Naive thymus-derived CD8-positive, alpha-beta T cell (primary cell): ENCODE measurements at places on chromosomes 1 and 21. TPM values are rescaled to one million over a fixed set of nuclear protein-coding genes. Genes with fewer than 3 reads are reported as not detected.

DNA sequence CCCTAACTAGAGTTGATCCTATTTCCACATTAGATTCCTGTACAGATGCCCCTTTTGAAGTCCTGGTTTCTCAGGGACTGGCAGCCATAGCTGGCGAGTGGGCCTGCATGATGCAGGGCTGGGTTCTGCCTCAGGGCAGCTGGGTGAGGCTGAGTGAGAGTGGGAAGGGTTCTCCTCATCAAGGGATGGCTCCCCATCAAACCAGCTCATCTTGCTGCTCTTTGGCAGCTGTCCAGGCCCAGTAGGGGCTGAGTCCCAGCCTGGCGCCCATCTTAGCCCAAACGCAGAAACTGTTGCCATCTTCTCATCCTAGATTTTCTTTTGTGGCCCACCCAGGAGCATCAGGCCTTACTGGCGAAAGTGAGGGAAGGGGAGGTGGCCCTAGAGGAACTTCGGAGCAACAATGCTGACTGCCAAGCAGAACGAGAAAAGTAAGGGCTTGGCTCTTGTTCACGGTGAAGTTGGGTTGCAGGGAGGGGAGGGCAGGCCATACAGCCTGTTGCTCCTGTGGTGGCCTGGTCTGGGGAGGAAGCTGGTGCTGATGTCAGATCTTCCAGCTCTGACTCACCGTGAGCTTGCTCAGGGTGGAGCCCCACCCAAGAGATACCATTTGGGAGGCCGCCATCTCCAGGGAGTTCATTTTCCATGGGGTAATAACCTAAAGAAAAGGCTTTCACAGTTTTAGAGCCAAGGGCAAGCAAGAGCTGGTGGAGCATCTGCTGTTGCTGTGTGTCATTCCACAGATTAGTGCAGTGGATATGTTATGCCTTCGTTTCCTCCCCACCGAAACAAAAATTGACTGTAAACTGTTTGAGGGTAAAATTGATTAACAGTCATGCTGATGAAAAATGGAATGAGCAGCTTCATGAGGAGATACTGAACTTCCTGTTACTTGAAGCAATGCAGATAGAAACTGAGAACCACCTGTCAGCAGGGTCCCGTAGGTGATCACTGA, 34.7 kb downstream of the TUFT1 start:
- DNase-seq, result no peak

GRCh38 chr1:116356673-116357072, 16.4 kb upstream of the ATP1A1 start:
- DNase-seq, result no peak

GRCh38 chr1:213154056-213154685, 103.1 kb downstream of the RPS6KC1 start:
- no peak for DNase-seq

DNA sequence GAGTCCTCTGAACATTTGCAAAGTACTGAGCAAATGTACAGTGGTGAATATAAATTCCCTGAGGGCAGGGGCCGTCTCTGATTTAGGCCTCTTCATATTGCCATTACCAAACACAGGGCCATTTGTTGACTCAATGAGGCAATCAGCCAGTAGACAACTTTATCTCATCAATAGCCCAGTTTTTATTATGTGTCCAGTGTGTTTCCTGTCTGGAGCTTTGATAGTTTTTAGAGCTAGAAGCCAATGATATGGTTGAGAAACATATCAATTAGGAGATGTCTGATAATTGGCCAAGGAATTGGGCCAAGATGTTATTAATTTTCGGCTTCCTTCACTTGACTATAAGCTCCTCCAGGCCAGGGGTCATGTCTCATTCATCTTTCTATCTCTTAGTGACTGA, 163.0 kb downstream of the ROR1 start:
- DNase-seq, result no peak

GRCh38 chr1:42040159-42040558, 113.1 kb upstream of the GUCA2B start:
- no peak for DNase-seq

- no peak for DNase-seq
These were observed 27.6 kb upstream of the SIPA1L2 start for GRCh38 chr1:232657426-232658005.

GRCh38 chr1:241356519-241357365, at the start of gene RGS7:
Gene RGS7 (minus strand): TSS chr1:241357205.
- no peak for DNase-seq

DNA sequence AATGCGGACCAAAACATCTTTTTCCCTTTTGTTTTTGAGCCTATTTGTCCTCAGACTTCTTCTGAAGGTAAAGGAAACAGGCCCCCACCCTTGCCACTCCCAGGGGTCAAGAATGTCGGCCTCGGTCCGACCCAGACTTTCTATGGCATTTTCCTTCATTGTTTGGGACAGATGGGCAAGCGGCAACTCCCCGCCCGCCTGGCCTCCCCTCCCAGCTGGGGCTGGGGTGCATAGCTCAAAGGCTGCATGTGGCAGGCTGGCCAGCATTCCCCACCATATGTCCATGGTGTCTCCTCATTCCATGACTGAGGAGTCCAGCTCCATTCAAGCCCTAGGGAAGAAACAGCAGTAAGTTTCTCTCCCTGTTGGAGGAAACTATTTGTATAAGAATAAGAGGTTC, 29.4 kb upstream of the TSPEAR start:
- DNase-seq, result no peak

DNA sequence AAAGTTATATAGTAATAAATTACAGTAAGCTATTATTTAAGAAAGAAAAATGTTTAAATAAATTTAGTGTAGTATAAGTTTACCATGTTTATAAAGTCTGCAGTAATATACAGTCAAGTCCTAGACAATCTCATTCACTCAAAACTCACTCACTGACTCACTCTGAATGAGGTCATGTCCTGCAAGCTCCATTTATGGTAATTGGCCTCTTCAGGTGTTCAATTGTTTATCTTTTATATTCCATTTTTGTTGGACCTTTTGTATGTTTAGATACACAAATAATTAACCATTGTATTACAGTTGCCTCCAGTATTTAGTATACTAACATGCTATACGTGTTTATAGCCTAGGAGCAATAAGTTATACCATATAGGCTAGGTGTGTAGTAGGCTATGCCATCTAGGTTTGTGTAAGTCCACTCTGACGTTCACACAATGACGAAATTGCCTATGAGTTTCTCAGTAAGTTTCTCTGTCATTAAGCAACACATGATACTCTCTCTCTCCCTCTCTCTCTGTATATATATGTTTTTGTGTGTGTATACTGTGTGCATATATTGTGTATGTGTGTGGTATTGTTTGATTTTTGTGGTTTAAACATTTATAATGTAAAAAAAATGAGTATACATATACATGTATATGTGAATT, 161.2 kb downstream of the NCAM2 start:
- DNase-seq, result no peak

GRCh38 chr1:58324558-58324957, 222.0 kb downstream of the OMA1 start:
- DNase-seq, result no peak

DNA sequence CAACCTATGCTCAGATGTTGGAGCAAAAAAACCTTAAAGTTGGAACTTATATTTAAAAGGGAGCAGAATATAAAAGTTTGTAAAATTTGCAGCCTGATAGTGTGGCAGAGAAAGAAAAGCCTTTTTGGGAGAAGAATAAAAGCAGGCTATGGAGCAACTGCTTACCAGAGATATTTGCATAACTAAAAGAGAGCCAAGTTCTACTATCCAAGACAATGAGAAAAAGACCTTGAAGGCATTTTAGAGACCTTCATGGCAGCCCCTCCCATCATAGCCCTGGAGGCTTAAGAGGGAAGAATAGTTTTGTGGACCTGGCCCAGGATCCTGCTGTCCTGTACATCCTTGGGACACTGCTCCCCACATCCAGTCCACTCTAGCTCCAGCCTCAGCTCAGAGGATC, 312.5 kb upstream of the ZRANB2 start:
- no peak for DNase-seq

- no peak for DNase-seq
These were observed 22.2 kb upstream of the IFFO2 start for GRCh38 chr1:18978706-18979105.

- DNase-seq, result no peak
These were observed 48.3 kb upstream of the NCAM2 start for GRCh38 chr21:20949884-20950283.

GRCh38 chr1:98406352-98407088, 255.0 kb upstream of the SNX7 start:
- no peak for DNase-seq

GRCh38 chr21:45788198-45788597, 144.7 kb downstream of the PCBP3 start:
- DNase-seq, result no peak

GRCh38 chr21:37829447-37829846, 86.8 kb downstream of the KCNJ6 start:
- no peak for DNase-seq

DNA sequence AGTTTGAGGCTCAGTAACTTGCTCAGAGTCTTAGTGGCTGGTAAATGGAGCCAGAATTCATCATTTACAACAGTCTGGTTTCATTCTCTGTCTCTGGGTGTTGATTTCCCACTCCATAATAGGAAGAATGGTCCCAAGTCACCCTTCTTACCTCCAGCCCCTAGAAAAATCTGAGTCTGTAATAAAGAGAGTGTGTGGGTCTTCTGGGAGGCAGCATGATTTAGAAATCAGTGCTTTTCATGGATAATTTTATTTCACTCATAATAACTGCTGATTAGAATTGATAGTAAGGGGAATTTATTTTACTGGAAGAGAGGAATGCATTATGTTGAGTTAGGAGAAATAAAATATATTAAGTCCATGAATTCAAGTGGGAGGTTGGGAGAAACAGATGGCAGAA, 2.1 kb downstream of the PLA2G2D start:
- DNase-seq, result no peak

DNA sequence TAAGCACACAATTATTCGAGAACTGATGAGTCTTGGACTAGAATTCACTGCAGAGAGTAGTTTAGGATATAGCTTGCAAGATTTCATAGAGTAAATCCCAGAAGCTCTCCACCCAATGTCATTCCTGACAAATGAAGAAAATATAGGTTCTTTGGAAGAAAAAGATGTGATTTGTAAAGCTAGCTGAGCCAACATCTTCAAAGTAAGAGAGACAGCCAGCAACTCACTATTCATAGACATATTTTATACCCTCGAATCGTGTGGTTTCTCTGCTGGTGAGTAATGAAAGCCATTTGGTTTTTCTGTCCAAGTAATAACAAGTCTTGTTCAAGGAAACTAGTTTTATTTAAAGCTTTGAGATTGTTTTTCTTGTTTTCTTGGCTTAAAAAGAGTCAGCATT, 165.7 kb upstream of the SYT6 start:
- no peak for DNase-seq

GRCh38 chr1:100353071-100353801, 930 bp downstream of the CDC14A start:
- peak; percentile 50 for DNase-seq

DNA sequence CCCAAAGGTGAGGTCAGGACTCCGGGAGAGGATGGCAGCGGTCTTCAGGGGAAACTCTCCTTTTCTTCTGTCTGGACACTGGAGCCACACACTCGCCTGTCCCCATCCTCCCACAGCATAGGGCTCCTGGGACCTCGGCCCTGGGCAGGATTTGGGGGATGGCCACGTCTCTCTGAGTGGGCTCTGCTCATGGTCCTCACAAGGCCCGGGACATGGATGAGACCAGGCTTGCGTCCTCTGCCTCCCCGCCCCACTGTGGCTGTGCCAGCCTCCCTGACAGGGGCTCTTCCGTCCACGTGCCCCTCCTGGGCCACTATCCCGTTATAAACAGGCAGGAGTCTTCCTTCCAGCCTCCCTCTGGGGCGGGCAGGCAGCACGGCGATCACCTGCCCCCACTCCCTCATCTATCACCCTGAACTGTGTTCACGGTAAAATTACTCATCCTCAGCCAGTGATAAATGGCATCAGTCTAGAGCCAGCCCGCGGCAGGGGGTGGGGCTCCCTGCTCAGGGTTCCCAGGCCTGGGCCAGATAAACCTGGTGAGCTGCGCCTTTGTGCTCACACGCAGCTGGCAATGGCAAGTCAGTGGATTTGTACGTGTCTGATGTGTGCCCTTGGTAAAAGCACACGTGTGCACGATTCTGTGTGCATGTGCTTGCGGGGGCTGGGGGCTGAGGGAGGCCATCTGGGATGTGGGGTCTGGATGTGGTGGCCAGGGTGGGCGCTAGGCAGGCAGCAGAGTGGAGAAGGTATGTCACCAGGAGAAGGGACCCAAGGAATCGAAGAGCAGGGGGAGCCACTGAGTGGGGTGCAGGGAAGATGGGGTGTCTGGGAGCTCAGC, 12.6 kb upstream of the SAMD11 start:
- DNase-seq, result no peak

DNA sequence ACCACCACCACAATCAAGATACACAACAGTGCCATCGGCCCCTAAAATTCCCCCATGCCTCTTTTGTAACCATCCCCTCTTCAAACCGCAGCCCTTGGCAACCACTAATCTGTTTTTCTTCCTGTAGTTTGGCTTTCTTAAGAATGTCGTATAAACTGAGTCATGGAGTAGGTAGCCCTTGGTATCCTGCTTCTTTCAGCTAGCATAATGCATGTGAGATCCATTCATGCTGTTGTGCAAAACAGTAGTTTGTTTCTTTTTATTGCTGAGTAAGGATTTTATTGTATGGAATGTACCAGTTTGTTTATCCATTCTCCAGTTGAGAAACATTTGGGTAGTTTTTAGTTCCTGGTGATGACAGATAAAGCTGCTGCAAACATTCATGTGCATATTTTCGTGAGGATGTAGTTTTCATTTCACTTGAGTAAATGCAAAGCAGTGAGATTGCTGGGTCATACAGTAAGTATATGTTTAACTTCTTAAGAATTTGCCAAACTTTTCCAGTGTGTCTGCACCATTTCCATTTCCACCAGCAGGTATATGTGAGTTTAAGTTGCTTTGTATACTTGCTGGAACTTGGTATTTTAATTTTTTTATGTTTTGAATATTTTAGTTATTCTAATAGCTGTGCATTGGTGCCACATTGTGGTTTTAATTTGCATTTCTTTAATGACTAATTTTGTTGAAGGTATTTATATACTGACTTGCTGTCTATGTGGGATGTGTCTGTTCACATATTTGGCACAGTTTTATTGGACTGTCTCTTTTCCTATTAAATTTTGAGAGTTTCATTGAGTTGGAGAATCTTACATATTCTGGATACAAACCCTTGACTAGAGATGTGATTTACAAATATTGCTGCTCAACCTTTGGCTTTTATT, 148.4 kb upstream of the MAP1LC3C start:
- DNase-seq, result no peak

DNA sequence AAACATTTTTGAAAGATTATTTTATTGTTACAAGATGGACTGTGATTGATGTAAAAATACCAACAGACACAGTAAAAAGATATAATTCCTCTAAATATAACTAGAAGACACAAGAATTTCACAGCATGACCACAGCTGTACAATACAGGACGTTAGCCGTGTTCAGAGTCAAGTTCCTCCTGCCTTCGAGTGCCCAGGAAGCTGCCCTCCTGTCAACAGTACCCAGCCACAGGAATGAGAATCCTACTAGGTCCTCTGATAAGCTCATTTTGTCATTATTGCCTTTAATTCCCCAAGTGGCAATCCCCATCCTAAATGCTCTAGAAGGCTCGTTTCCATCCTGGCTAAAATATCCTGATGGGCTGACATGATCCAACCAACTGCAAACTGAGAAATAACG, 16.4 kb upstream of the CAPN2 start:
- DNase-seq, result no peak

Gene STIL
- 1.3 TPM for total RNA-seq

Gene CELF3
- total RNA-seq, result not detected

Gene HMGCS2
- not detected for total RNA-seq

Gene IL22RA1
- total RNA-seq, result not detected

Gene TGFB2
- total RNA-seq, result 0.16 TPM
